ENCODE measurements at places on chromosomes 13 and 19.

GRCh38 chr19:44924243-44924725 lies 9.9 kb downstream of the APOC1 start:
- no peak for DNase-seq

DNA sequence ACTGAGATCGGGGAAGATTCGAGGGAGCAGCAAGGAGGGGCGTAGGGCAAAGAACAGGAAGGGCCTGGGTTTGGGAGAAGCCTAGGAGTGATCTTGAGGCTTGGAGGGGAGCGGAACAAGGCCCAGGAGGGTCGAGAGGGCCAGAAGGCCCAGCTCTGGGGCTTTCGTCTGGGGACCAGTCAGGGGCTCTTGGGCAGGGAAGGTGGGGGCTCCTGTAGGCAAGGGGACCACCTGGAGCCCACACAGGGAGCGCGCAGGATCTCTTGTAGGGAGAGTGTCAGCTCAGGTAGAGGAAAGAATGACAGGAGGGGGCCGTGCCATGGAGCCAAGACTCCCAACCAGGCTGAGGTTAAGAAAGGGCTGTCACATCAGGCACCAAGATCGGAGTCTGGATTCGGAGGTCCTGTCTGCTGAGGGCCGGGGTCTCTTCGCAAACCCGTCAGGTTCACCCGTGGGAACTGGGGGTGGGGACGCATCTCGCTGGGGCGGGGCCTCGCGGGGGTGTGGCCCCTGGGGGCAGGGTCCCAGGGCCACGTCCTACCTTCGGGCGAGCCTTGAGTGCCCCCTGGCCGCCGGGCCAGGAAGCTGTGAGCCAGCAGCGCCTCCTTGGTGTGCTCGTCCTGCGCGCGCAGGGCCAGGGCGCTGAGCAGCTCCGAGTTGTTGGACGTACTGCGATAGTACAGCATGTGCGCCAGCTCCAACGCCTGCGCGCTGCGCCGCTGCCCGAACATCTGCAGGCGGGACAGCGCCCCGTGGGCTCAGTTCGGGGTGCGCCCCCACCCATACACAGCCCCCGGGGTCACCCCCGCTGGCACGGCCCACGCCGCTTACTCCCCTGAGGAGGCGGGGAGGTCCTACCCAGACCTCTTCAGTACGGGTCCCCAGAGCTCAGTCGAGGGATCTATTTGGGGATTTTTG lies 8.4 kb downstream of the EMP3 start:
- DNase-seq: peak; percentile 36

GRCh38 chr13:108985166-108985565 lies 355.8 kb downstream of the MYO16 start:
- DNase-seq: no peak

DNA sequence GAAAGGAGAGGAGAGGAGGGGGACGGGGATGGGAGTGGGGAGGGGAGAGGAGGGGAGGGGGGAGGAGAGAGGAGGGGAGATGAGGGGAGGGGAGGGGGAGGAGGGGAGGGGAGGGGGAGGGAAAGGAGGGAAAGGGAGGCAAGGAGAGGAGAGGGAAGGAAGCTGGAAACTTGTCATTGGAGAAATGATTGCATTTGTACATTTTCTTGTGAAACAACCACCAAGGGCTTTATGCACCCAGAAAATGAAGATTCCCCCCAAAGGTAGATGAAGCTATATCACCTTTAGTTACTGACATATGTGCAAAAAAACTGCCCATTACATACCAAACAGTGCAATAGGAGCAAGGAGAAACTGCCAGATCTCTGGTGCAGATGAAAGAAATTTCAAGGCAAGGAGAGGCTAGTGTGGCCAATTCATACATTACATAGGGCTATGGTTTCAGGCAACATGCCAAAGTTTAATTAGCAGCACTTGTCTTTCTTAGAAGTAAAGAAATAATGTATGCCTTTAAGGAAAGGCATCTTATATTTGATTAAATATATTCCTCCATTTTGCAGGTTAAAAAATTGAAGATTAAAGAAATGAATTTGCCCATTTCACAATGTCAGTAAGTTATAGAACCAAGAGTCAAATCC lies 49.5 kb upstream of the STK24 start:
- DNase-seq: no peak

DNA sequence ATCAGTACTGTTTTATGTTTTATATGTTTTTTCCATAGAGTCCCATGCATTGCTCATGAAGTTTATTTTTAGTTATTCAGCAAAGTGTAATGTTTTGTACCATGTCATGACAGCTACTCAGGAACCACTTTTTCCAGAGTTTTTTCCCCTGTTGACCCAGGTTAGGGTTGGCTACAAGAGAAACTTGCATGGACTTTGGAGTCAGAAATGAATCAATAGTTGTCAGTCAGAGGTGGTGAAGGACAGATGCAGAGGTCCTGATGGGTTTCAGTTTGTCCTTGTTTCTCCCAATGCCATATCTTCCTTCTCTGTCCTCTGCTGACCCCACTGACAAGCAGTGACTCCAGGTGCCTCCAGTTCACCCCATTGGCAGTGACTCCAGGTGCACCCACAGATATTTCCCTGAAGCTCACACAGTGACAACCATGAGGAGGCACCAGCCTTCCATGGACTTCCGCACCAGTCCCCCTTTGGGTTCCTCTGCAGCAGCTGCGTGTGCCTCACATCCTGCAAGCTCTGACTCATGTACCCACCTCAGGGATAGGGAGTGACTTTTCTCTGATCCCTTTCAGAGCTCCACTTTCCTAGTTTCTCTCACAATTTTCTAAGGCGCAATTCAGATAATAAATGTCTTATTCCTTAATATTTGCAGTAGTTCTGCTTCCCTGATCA lies 92.1 kb downstream of the AKAP11 start:
- no peak for DNase-seq

- no peak for DNase-seq
These were observed 8.8 kb downstream of the ZFP28 start for GRCh38 chr19:56547535-56547934.

GRCh38 chr19:28044477-28044876 lies 1168.5 kb downstream of the UQCRFS1 start:
- no peak for DNase-seq

- DNase-seq: no peak
These were observed 324.4 kb downstream of the LMO7 start for GRCh38 chr13:75960538-75960994.

DNA sequence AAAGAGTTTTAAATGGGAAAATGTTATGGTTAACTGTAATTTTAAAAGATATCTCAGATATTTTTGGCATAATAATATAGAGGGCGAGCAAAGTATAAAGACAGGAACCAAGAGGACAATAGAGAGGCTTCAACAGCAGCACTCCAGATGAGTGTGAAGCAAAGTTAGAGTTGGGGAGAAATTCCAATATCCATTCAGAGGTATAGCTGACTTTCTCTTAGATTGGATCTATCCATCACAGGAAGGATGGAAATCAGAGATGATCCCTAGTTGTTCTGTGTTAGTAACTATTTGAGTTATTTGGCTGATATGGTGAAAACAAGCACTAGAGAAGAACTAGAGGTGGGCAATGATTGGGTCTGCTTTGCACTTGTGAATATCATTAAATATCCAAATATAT lies 786.0 kb upstream of the KLHL1 start:
- DNase-seq: no peak

DNA sequence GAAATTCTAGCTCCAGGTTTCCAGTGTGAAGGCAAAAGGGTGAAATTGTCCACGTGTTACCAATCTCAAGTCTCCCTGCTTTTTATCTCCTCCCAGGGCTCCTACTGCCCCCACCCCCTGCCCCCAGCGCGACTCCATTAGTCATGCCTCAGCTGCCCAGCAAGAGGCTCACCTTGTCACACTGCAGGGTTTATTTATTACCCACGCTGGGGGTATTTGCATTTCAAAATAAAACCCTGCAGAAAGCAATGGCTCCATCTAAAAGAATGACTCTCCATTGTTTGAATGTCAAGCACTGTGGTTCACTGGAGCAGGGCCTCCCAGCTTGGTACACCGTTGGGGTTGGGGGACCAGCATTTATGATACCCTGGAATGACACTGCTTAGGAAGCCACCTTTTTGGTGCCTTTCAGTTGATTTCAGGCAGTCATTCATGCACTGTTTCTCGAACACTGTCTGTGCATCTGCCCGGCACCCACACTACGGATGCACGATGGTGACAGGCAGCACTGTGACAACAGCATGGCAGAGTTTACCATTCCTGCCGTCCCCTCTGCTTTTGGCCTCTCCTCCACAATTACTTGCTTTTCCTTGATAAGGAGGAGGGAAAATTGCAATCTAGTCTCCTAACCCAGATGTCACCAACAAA lies 9.9 kb upstream of the POP4 start:
- no peak for DNase-seq

DNA sequence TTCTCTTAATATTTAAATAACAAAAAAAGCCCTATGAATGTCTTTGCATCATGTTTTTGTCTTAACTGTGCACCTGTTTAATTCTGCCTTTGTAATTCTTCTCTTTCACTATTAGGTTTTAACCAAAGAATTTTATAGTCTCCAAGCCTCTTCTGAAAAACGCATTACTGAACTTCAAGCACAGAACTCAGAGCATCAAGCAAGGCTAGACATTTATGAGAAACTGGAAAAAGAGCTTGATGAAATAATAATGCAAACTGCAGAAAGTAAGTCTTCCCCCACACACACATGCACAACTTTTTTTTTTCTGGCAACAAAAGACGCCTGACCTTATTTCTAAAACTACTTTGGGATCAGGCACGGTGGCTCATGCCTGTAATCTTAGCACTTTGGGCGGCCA lies 126.5 kb downstream of the PIBF1 start:
- DNase-seq: no peak

DNA sequence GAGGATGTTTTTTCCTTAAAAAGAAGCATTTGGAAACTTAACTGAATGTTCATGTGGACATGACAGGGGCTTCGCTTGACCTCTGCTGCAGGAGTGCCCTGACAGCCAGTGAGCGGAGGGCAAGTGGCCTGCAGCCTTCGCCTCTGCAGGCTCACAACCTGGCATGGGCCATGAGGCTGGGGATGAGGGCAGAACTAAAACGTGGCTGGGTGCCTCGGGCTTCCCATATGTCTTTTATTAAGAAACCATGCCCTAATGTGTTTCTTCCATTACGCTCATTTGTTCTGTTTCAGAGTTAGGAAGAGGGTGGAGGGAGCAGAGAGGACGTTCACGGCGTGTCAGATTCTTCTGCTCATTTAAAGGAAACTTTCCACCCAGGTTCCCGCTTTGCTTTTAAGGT lies 2.9 kb downstream of the ARHGEF7 start:
- no peak for DNase-seq

- no peak for DNase-seq
These were observed 136.6 kb upstream of the FRY start for GRCh38 chr13:31894931-31895330.

GRCh38 chr19:13104848-13105711 lies 2.4 kb upstream of the LYL1 start:
- no peak for DNase-seq

DNA sequence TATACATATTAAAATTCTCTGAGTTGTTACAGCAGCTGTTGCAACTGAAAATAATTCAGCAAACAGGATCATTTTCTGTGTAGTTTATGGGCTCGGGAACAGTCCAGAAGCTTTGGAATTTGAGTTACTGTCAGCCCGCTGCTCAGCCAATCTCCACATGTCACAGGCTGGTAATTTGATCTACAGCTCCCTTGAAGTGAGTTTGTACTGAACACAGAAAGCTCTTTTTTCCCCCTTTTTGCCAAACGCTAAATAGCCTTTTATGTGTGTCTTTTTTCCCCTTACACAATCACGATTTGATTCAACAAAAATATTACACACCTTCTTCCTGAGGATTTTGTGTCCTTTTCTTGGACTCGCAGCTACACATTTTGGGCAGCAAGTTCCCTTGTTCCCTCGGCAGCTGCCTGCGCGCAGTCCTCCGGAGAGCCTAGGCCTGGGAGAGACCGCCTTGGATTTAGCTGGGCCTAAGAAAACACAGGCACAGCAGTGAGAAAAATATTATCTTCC lies 371.4 kb downstream of the KCNRG start:
- no peak for DNase-seq

GRCh38 chr19:51091895-51092873 lies 9.5 kb upstream of the KLK14 start:
- DNase-seq: no peak

DNA sequence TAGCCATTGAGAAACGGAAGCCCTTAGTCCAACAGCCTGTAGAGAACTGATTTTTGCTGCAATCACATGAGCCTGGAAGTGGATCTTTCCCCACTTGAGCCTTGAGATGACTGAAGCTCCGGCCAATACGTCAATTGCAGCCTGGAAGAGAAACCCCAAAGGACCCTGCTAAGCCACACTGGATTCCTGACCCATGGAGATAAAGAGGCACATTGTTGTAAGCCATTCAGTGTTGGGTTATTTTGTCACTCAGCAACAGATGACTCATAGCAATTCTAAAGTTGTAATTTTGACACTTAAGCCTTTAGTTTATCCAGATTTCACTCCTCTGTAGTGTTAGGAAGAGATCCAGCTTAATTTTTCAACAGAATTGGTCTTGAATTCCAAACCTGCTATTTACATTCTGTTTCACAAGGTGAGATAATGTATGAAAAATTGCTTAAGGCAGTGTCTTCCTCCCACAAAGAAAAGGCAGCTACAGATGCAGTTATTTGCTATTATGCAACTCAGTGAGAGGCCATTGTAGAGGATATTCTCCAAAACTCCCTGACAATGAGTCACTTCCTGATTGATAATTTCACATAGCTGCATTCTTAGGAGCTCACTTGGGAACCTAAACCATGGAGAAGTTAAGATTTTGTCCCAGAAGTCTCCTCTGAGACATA lies 59.4 kb upstream of the TSHZ3 start:
- DNase-seq: no peak

DNA sequence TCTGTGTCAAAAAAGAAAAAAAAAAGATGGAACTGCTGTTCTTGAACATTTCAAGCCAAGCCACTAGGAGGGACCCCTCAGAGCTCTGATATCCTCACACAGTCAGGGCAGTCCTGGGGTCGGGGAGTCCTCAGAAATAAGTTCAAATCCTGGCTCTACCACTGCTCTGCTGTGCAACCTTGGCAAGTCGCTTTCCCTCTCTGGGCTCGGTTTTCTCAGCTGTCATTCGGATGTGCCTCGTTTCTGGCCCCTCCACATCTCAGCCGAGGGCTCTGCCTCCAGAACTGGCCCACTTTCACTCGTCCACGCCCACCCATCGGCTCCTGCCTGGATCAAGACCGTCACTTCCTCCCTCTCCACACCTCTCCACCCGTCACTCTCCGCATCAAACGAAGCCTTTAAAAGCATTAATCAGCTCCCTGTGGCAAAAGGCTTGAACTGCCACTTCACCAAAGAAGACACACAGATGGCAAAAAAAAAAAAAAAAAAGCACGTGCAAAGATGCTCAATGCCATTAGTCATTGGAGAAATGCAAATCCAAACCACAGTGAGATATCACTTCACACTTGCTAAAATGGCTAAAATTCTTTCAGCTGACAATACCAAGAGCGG lies 7.4 kb upstream of the ZNRF4 start:
- no peak for DNase-seq
